PC-9 (cell line): ENCODE measurements at places on chromosomes 7 and 10. TPM values are rescaled to one million over a fixed set of nuclear protein-coding genes. Genes with fewer than 3 reads are reported as not detected.

SYCE1 gene
- total RNA-seq: not detected in 2 replicates

GRCh38 chr7:95865716-95866371, 93.5 kb downstream of the DYNC1I1 start:
- DNase-seq: no peak

DNA sequence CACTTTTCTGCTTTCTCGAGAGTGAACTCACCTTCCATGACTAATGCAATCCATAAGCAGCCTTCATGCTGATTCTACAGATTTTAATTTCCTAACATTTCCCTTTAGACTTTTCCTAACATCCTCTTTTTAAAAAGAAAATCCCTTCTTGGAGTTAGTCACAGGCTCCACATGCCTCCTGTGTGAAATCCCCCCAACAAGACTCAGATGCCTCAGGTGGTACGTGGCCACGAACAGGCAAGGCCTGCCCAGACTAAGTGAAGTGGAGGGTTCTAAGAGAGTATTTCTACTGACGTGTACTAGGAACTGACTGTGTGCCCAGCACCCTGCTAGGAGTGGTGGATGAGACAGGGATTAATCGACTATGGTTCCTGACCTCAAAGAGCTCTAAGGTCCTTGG, 125.9 kb upstream of the HPS1 start:
- DNase-seq: no peak

DNA sequence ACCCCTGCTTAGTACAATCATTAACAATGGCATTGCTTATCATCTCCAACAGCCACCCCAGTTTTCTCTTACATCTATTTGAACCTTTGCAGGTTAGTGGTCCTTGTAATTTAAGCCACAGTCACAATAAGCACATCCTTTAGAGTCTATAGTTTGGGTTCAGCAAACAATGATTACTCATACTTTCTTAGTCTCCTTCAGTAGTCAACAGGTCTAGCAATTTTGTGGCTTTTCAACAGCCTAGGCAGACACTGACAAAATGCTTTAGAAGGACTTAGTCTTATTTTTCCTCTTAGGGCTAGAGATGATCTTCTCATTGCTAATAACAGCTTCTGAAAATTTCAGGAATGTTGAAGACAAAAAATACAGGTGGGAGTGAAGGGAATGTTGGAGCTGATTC, 32.3 kb upstream of the FAM204A start:
- no peak for DNase-seq

GRCh38 chr10:36711361-36711760, 414.0 kb upstream of the ANKRD30A start:
- no peak for DNase-seq

DNA sequence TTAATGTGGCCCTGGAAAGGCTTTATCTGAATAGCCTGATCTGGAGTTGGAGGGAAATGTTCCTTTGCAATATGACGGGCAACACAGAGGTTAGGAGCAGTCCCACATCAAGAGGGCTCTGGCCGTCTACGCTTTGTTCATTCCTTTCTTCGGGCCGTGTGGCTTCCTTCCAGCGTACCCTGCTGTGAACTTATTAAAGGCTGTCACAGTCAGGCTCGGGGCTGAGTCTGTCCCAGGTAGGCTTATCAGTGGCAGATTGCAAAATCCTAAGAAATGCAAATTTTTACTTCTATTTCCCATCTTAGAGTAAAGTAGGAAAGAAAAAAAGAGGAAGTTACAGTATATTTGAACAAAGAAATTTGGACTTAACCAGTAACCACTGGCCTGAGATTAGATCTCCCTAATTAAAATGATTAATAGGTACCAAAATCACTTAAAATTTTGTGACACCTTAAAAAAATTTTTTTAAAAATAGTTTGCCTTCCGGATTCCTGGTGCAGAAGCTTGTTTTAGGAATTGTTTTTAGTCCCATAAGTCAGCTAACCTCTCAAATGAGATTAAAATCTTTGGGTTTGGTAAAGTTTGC, 453.1 kb upstream of the MKI67 start:
- DNase-seq: no peak

- no peak for DNase-seq
These were observed 9.2 kb downstream of the BNIP3 start for GRCh38 chr10:131972474-131973071.

CNPY1 gene
- not detected in 2 replicates for total RNA-seq

ZP3 gene
- 14.2 and 20.9 TPM in 2 replicates for total RNA-seq
